A549 treated with CORT108297 at 1 μM for 4 hours (cell line): ENCODE measurements at places on chromosomes 4 and X. TPM values are rescaled to one million over a fixed set of nuclear protein-coding genes. Genes with fewer than 3 reads are reported as not detected.

RADX gene
- total RNA-seq = 0.03 to 0.12 TPM (median 0.04 TPM) in 5 replicates

SPIN3 gene
- total RNA-seq = 6.3 to 7.5 TPM (median 7.2 TPM) in 5 replicates

ALAS2 gene
- total RNA-seq = not detected in 5 replicates

LAP3 gene
- total RNA-seq = 31.6 to 43.6 TPM (median 33.4 TPM) in 5 replicates

F11 gene
- total RNA-seq = not detected in 5 replicates

TNMD gene
- not detected in 5 replicates for total RNA-seq

GPR173 gene
- total RNA-seq = not detected in 5 replicates

POLN gene
- total RNA-seq = 0.51 to 1.2 TPM (median 0.69 TPM) in 5 replicates

PCDH10 gene
- 0.10 to 0.26 TPM (median 0.13 TPM) in 5 replicates for total RNA-seq

FAAH2 gene
- total RNA-seq = 0.10 to 0.18 TPM (median 0.13 TPM) in 5 replicates

ENPEP gene
- 0.01 to 0.14 TPM (median 0.09 TPM) in 5 replicates for total RNA-seq

CXCL11 gene
- 0.09 to 0.51 TPM (median 0.18 TPM) in 5 replicates for total RNA-seq

EVC2 gene
- total RNA-seq = 1.8 to 2.7 TPM (median 2.2 TPM) in 5 replicates

APOO gene
- total RNA-seq = 31.2 to 32.3 TPM (median 31.9 TPM) in 5 replicates

BMP3 gene
- not detected in 5 replicates for total RNA-seq

PCDH7 gene
- 0.07 to 0.15 TPM (median 0.10 TPM) in 5 replicates for total RNA-seq

GSX2 gene
- total RNA-seq = not detected in 5 replicates

OPRPN gene
- total RNA-seq = not detected in 5 replicates

CTSO gene
- total RNA-seq = 0.74 to 1.2 TPM (median 0.96 TPM) in 5 replicates

ADGRA3 gene
- total RNA-seq = 19.6 to 22.7 TPM (median 21.4 TPM) in 5 replicates

TENM3 gene
- 1.0 to 1.8 TPM (median 1.5 TPM) in 5 replicates for total RNA-seq

SAGE1 gene
- total RNA-seq = 0.06 to 0.08 TPM in 2 of 5 replicates, not detected in the others

KCNIP4 gene
- total RNA-seq = not detected in 5 replicates

DOCK11 gene
- total RNA-seq = 5.8 to 8.2 TPM (median 6.5 TPM) in 5 replicates

CXCL10 gene
- 0.07 to 0.22 TPM (median 0.13 TPM) in 5 replicates for total RNA-seq

TCEAL9 gene
- total RNA-seq = 82.9 to 166 TPM (median 88.1 TPM) in 5 replicates

AMTN gene
- 0.20 TPM in 1 of 5 replicates, not detected in the others for total RNA-seq
